ENCODE measurements at places on chromosomes 6 and 20.

GRCh38 chr6:147281895-147282565, 77.8 kb downstream of the STXBP5 start:
- DNase-seq: no peak

DNA sequence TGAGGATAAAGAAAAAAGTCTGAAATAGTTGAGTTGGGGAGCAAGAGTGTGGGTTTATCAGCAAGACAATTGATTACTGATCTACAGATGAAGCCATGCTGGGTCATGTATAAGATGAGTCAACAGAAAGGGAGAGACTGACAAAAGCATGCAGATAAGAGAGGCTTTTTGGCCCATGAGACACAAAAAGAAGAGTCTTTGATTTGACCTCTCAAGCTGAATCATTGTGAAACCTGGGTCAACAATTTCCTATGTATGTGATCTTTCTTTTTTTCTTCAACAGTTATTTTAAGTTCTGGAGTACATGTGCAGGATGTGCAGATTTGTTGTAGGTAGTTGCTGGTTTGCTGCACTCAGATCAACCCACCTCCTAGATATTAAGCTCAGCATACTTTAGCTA, 15.9 kb downstream of the RIMS1 start:
- no peak for DNase-seq

DNA sequence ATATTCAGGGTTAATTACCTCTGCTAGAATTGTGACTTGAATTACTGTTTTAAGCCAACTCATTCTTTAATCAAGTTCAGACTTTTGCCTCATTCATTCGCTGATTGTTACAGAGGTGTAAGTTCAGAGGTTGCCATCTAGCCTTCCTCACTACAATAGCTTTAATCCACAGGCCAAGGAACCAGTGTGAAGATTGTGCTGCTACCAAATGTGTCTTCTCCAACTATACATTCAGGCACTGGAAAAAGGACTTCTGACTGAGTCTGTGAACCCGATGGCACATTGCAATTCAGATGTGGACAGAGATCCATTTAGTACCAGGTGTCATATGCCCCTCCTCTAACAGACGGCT, 111.2 kb upstream of the ADGRF1 start:
- no peak for DNase-seq

GRCh38 chr6:105215506-105215905, 35.7 kb upstream of the POPDC3 start:
- no peak for DNase-seq

- DNase-seq: no peak
Observed at GRCh38 chr6:12804952-12805645, 88.5 kb downstream of the PHACTR1 start.

DNA sequence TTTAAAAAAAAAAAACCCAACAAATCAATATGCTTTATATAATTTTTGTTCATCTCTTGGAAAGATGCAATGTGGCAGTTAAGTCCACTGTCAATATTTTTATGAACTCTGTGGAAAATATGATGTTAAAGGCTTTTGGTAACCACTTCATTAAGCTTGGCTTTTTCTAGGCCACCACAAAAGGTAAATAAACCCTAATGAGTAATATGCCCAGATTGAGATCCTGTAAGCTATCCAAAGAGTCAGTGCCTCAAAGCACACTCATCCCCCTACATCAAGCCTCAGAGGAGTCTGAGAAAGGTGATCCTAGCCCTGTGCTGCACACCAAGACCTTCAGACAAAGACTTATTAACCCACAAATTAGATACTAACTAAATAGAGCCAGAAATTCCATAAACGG, 121.1 kb downstream of the CDC5L start:
- no peak for DNase-seq

DNA sequence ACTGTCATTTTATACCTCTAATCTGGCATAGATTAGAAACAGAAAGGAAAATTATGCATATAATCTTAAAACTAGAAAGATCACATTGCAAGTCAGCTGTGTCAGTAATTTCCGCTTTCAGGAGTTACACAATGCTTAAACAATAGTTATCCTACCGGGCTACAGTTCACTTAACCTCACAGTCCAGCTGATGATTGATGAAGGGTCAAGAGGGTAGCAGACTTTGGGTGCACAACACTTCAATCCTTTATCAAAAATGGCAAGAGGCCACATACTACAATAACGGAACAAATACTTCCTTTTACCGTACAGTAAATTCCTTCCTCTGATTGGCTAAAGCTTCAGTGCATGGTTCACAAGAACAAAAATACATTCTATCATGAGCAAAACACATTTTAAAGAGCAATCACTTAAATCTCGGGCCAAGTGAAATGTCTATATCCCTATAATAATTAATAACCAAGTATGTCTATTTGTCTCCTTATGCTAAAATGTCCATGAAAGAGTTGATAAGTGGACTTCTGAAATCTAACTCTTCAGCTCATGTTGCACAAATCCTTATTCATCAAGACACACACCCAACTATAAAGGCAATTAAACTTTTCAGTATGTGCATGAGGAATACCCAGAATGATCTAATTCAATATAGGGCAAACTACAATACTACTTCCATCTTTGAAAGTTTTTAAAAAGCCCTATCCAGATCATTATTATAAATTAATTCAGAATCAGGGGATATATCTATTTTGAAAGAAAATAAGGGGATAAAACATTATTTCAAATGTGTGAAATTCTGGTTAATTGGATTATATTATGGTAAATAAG, 76.8 kb downstream of the HIVEP2 start:
- DNase-seq: no peak

- DNase-seq: no peak
Observed at GRCh38 chr20:61557621-61558020, 305.6 kb downstream of the CDH4 start.
